ENCODE measurements at places on chromosomes 5 and 9.

GRCh38 chr9:76390656-76391055 is 3.6 kb downstream of the RFK start:
- no peak for DNase-seq

- no peak for DNase-seq
Observed at GRCh38 chr5:765948-766631, 18.4 kb downstream of the ZDHHC11B start.

DNA sequence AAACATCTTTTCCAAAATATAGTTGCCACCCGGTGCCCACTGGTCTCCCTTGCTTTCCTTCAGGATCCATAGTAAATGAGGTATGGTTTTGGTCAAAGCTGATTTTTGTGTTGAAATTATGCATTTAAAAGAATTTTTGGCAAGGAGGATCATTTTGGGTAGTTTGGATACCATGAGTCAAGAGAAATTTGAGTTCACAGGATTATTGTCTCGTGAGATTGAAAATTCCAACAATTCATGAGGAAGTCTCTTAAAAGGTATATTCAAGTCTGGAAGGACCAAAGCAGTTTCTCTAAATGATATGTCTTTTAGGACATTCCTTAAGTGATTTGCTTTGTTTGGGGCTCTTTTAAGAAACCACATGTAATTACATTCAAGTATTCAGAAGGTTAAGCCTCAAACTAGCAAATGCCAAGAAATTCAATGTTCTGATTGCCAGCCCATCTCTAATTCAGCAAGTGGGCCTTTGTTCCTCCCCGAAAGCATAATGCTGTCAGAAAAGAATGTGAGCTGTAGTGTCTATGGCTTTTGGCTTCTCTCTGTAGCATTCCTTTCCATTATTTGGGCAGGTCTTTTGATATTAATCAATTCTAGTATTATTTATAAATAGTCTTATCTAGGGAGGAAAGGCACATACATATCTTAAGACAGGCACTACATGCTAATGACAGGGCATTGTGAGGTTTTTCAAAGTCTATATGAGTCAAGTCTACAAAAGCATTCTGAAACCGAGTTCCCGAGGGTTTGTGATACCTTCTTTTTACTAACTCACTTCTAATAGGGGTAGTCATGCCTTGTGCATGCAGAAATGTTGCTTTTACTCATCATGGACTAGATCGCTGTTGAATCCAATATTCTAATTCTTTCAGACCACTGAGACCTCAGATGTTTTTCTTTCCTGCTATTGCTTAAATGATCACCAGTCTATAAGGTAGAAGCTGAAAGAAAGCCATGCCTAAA is 453.9 kb downstream of the ENC1 start:
- no peak for DNase-seq

DNA sequence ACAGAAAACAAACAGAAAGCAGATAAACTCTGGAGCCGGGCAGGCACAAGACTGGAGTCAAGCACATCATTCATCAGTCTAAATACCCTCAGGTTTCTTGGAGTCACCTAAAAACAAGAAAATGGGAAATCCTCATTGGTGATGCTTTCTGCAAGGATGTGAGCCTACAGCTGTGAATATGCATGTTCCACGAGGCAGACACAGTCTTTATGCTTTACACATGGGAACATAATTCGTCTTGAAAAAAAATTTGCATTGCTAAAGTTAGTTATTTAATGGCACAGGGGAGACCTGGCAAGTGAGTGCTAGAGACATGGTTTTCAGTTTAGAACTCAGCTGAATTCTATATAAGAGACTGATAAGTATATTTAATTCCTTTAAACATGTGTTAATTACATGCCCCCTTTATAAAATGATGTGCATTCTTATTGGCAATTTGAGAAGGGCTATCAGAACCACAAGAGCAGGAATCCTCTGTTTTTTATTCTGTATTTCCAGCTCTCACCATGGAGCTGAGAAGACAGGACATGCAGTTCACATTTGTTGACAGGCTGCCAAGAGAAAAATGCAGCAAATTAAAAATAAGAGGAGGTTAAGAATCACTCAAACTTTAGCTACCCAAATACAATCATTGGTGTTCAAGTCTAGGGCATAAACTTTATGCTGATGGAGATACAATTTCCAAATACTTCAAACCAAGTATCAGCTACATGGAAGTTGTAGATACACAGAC is 438.0 kb upstream of the MPDZ start:
- DNase-seq = no peak

GRCh38 chr5:176866707-176867310 is 32.3 kb downstream of the HK3 start:
- no peak for DNase-seq

DNA sequence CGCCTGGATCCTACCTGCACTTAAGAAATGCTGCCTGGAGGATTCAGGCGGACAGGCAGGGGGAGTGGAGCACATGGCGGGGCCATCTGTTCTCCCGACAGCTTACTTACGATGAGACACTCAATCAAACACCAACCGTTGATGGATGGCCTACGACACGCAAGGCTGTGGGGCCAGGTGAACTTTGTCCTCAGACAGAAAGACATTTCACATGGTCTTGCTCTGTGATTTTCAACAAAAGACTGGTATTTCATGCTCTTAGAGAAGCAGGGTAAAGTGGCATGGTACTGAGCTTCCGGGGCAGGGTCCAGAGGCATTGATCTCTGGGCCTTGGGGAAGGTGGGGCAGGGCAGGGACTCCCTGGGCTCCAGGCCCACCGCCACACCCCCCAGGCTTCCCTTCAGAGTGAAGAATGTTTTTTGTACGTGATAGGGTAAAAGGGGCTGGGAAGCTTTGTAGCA is 9.1 kb upstream of the OLFM1 start:
- DNase-seq = no peak

- no peak for DNase-seq
Observed at GRCh38 chr5:156259618-156260017, 67.3 kb upstream of the SGCD start.

GRCh38 chr5:104372376-104372775 is 809.8 kb upstream of the NUDT12 start:
- no peak for DNase-seq

- DNase-seq = no peak
Observed at GRCh38 chr9:36964791-36965190, 69.3 kb downstream of the PAX5 start.

DNA sequence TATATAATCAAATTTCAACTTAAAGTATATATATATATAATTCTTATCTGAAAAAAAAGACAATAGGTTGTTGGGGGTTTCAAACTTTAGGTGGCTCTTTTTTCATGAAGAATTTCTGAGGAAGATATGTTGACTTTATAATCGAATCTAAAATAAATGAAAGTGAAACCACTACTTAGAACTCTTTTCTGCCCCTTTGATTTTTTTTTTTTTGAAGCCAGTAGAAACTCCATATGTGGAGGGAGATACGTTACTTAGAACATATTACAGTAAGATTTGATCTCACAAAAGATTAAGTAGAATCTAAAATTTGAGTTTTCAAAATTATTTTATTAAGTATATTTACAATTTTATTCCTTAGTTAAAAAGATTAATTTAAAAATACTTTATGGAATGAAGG is 96.9 kb downstream of the ATG10 start:
- no peak for DNase-seq

- DNase-seq = no peak
Observed at GRCh38 chr9:71131145-71131544, 9.7 kb upstream of the TRPM3 start.

- DNase-seq = no peak
Observed at GRCh38 chr9:100204796-100205195, 105.8 kb downstream of the INVS start.

- DNase-seq = no peak
Observed at GRCh38 chr5:93497096-93497495, 83.9 kb downstream of the NR2F1-AS1 start.

- DNase-seq = no peak
Observed at GRCh38 chr5:35046774-35047173, 975 bp downstream of the AGXT2 start.

GRCh38 chr5:651296-652022 is 39.3 kb downstream of the CEP72 start:
- no peak for DNase-seq

DNA sequence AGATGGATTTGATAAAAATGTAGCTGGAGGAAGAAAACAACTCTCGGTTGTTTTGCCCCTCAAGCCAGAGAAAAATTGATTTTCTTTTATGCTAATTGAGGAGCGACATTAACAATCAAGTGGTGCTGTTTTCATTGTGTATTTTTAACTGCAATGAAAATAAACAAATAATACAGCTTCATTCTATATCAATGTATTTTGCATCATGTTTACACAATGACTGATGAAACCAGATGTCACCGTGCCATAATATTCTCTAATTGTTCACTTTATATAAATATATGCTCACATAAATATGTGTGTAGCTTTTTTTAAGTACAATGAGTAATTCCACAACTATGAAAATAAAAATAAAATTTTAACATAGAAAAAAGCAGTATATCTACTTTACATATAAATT is 139.0 kb upstream of the PRDM9 start:
- DNase-seq = no peak

GRCh38 chr9:22169727-22170503 is 160.8 kb upstream of the CDKN2B start:
- DNase-seq = no peak

- DNase-seq = no peak
Observed at GRCh38 chr9:88161144-88161543, 22.9 kb upstream of the SPATA31C2 start.

GRCh38 chr5:83066548-83067110 is 10.6 kb downstream of the TMEM167A start:
- no peak for DNase-seq

Data from forelimb muscle (tissue), 1 donor.